ENCODE measurements at places on chromosomes 4 and X.

DNA sequence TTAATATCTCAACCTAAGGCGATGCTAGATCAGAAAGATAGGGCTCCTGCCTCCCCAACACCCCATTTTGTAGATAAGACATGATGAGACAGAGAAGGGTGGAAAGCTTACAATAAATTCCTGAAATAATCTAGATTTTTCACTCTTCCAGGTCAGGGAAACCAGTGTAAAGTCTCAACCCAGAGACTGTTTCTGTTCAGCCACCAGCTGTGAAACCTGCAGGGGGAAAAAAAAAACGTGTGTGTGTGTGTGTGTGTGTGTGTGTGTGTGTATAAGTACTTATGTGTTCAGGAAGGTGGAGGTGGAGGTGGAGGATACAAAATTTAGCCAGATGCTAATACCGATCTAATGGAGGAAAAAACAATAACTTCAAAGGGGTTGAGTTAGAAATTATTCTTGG is 773 bp upstream of the ITM2A start:
- no peak for DNase-seq

DNA sequence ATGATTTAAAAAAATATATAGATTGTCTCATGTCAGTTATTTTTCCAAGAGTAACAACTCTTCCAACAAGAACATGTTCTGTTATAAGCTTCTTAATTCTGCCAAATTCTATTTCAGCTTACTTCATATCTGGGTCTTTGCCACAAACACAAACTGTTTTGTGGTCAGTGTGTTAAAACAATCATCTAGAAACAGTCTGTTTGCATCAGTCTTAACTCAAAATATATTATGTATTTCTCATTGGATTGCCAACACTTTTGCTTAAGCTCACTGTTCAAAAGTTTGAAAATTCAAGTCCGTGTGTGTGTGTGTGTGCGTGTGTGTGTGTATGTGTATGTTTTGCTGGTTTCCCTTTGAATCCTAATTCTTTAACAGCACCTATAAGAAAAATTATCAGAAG is 752.3 kb upstream of the NDST4 start:
- DNase-seq, result no peak

DNA sequence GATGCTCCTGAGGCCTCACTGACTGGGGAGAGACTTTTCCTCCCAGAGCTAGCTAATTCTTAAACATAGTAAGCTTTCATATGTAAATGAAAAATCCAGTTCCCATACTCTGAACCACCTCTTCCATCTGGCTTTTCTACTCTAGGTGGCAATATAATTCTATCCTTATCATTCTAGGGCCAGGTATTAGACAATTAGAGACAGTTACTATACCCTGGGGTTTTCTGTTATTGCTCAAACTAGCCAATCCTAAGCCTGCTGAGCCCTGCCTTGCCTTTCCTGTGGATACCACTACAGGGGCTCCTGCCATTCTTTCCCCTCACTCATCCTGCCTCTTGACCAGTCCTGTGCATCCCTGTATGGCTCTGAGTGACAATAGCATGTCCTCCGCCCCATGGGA is 552.0 kb downstream of the STIM2 start:
- no peak for DNase-seq

GRCh38 chr4:30720021-30720660 is at the start of gene PCDH7:
PCDH7 (plus strand) TSS chr4:30720369; CDS start chr4:30721423, 1,054 bp downstream.
- DNase-seq, result peak; percentile 73

DNA sequence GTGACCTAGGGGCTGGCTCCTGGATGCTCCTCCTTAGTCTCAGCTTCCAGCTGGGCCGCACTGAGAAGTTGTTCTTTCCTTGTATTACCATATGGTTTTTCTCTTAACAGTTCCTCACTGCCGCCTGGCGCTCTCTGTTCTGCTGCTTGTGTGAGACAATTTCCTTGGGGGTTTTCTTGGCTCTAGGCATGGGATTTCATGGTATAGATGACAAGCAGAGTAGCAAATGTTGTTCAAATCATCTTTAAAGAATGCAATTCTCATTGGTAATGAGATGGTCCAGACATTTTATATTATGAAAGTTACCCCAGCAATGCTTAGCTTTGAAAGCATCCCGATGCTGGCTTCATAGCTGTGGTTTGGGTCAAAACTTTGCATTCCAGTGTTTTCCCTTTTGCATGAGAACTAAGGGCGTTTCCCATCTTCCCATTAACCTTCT is 37.6 kb downstream of the SEPTIN11 start:
- DNase-seq, result peak; percentile 21

DNA sequence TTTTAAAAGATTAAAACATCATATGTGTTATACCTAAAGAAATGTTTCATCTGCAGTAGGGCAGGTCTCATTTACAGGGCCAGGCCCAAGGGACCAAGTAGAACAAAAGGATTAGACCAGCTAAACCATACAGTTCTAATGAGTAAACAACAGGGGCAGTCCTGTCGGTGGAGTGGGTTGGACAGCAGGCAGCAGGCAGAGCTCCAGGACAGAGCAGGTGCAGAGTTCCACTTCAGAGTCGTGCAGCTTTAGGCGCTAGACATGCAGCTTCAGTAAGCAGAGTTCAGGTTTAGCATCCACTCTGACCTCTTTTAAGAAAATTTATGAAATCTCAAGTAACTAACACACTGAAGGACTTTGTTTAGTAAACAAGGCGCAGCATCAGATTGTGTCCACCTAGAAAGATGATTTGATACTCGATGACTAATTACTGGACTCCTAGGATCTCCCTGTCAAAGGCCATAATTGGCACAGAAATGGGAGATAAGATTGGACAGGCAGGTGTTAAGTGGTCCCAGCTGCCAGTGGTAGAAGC is 487.7 kb upstream of the INTU start:
- DNase-seq, result no peak

DNA sequence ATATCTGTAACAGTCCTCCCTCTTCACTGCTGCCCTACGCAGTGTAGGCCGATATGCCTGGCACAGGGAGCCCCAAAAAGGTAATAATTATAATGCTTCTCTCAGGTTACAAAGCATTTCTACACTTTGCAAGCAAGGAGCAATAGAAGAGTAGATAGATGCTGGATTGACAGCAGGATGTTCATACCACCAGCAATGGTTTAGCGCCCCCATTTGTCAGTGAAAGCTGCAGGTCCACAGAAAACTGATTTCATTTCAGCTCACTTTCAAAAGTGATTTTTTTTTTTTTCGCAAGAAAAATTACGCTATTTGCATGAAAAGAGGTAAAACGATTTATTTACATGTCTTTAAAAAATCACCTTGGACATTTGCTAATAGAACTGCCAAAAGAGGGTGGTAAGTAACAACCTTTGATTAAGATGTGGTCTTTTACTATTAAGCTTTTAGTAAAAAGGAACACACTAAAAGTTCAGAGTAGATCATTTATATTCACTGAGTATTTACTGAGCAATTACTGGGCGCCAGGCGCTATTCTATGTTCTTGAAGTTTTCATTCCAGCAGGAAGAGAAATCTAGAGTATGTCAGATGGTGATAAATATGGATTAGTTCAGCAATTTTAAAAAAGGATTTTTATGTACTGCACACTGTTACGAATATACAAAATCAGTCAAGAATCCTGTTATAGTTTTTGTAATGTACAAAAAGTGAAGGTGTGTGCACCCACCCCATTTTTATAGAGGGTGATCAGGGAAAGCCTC is 34.4 kb downstream of the HPF1 start:
- DNase-seq, result peak; percentile 32

DNA sequence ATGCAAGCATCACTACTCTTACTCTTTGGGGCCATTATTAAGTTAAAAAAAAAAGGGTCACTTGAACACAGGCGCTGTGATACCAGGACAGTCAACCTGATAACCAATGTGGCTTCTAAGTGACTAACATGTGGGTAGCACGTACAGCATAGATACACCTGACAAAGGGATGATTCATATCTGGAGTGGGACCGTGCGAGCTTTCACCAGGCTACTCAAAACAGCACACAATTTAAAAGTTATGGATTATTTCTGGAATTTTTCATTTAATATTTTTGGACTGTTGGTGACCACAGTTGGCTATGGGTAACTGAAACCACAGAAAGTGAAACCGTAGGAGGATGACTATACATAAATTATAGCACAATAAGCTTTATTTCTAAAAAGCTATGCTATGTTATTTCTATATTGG is 113.8 kb upstream of the STIM2 start:
- DNase-seq, result no peak

DNA sequence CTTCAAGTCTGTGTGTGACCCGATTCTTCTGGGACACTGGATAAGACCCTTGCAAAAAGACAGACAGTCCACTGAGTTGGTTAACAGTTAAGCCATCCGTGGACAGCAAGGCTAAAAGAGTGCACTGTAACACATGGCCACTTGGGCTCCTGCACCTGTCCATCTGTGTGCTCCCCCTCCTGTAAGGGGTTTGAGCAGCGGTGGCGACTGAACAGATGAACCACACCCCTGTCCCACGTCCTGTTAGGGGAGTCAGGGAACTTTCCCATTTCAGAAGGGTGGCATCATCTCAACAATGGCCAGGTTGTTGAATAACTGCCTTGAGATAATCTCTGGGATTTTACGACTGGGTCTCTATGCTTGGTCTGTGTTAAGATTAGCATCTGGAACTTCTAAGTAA is 178.6 kb downstream of the GRXCR1 start:
- no peak for DNase-seq

DNA sequence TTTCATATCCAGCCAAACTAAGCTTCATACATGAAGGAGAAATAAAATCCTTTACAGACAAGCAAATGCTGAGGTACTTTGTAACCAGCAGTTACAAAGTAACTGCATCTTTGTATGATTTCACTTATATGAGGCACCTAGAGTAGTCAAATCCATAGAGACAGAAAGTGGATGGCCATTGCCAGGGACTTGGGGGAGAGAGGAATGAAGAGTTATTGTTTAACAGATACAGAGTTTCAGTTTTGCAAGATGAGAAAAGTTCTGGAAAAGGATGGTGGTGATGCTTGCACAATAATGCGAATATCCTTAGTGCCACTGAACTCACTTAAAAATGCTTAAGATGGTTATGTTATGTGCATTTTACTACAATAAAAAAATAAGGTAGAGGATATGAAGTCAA is 58.4 kb upstream of the VCX start:
- DNase-seq, result no peak

DNA sequence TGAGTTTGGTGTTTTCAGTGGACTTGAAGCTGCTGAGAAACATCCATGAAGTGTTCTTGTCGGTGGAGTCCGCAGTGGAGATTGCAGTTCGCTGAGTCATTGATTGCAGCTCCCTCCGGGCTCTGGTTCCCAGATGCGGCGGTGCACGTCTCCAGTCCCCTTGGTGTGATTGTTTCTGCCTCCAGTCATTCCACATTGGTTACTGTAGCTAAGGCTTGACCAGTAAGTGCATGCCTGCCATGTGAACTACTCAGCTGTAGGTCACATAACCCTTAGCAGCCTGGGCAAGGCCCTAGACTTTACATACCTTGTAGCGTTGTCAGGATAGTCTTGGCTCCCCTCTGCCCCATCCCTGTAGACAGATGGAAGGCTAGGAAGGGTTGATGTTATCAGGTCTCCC is 53.8 kb upstream of the CLCN4 start:
- DNase-seq, result no peak

DNA sequence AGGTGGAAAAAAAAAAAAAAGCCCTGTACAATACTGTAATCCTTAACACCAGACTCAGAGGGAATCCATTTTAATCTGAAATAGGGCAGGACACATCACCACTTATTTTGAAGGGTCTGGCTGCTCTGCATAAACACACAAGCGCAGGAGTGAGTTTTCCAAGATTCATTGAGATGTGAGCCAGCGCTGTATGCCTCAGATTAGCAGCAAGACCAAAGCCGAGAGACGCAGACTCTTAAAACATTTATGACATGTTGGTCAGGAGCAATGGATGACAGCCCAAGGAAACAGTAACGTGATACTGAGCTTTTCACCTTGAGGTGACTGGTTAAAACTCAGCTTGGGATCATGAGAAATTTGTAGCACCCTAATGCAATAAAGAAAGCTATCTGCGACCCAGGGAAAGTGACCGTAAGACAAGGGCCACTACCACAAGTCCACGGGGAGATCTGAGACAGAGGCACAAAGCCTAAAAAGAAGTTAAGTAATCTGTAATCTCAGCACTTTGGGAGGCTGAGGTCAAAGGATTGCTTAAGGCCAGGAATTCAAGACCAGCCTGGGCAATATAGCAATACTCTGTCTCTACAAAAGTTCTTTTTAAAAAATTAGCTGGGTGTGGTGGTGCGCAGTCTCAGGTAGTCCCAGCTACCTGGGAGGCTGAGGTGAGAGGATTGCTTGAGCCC is 210.6 kb downstream of the COL25A1 start:
- no peak for DNase-seq

- DNase-seq, result no peak
Measured at GRCh38 chr4:24840362-24840761, 45.0 kb downstream of the SOD3 start.

DNA sequence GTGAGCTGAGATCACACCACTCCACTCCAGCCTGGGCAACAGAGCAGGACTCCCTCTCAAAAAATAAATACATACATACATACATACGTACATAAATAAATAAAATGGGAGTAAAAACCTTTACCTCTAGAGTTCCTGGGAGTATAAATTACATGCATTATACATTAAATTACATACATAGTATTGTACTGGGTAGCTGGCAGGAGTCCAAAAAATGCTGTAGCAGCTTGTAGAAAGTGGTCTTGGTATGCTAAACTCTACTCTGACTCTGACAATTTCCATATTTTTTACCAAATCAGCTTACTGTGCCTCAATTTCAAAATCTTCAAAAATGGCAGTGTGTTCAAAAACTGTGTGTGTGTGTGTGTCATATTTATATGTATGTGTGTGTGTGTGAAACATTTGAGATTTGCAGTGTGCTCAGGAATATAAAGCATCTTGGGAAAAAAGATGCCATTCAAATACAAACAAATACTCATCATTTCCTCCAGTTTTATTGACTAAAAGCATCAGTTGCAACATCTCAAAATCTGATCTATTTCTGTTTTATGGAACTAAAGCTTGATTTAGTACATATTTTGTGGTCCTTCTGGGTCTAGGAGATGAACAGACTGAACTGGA is 171.7 kb downstream of the SHROOM3 start:
- no peak for DNase-seq

DNA sequence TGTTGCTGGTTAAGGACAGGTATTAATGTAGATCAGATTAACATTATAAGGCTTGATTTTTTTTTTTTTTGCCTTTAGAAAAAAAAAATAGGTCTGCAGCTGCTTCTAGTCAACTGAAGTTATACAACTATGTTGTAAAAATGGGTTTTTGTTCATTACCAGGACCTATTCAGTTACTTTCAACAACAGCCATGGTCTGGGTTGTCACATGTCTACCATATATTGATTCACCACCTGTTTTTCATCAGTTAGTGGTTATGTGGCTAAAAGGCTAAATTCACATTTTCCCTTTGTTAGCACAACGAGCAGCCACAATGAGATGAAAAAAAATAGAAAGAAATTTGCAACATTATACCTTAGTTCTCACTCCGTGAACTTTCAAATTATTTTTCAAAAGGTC is 45.5 kb downstream of the GLRB start:
- DNase-seq, result no peak

GRCh38 chr4:124955476-124955875 is 242.9 kb upstream of the ANKRD50 start:
- no peak for DNase-seq
